ENCODE measurements at places on chromosomes 5 and 9.
A peak's percentile ranks its signal among the peaks of the same experiment; 100 is the strongest.

GRCh38 chr5:52789851-52790250 lies 2.1 kb downstream of the ITGA1 start:
- DNase-seq: no peak

DNA sequence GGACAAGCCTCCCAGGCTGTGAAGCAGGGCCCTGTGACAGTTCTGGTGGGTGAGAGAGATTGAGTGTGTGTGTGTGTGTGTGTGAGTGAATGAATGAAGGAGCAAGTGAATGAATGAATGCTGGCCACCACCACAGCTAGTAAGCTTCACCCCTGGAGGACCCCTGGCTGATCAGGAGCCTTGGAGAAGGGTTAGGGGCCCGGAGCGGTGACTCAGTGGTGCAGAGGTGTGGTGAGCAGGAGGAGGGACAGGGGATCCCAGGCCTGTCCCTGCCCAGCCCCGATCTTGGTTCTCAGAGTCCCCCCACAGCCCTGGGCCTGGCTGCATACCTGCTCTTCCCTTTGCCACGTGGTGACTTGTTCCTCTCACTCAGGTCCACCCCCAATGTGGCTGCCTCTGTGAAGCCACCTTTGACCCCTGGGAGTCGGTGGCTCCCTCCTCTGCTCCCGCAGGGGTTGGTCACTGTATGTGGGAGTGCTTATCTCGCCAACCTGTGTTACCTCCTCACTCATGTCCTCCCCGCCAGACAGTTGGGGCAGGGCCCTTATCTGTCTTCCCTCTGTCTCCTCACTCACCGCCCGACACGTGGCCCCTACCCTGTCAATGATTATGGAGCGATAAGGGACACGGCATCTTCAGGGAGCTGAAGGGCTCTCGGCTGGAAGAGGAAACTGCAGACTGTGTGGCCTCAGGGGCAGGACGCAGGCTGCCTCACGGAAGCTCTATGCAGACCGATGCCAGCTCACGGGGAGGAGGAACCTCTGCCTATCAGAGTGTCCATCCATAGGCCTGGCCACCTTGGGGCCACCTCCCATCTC lies 99.9 kb upstream of the PITX1 start:
- DNase-seq: no peak

DNA sequence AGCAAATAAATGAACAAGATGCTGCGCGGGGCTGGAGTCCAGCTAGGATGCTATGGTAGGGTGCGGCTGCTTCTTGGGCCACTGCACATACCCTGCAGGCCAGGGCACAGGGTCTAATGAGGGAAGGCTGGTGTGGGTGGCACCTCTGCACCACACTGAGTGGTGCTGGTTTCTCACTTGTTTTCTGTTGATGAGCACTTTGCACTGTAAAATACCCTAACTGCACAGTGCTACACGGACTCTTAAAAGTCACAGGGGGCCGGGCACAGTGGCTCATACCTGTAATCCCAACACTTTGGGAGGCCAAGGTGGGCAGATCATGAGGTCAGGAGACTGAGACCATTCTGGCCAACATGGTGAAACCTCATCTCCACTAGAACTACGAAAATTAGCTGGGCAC lies 52.7 kb upstream of the DMRT1 start:
- DNase-seq: no peak

- no peak for DNase-seq
Measured at GRCh38 chr9:85079349-85079748, 409.8 kb downstream of the NTRK2 start.

DNA sequence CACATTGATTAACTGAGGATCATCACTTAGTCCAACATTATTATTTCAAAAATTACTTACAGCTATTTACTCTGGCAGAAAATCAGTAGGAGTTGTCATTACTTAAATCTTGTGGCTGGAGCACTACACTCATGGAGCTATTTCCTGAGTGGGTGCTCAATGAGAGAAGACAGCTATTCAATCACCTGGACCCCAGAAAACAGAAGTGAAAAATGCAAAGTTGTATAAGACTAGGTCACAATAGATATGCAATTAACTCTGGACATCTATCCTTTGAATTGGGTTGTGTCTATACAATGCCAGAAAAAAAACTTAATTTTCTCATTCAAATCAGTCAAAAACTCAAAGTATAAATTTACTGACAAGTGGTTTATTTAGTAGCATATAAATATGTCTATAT lies 340.9 kb downstream of the EFNA5 start:
- no peak for DNase-seq

DNA sequence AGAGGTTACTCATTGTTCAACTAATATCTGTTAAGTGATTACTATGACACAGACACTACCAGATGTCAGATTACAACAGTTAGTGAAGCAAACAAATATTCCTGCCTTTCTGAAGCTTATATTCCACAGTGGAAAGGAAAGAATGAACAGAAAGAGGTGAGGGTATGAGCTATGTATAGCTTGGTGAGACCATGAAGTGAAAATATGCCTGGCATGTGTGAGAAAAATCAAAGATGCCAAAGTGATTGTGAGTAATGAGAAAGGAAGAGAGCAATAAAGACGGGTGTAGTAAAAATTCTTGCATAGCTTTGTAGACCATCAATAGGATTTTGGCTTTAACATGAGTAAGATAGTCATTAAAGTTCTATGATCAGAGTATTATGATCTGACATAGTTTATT lies 734.5 kb upstream of the NUDT12 start:
- no peak for DNase-seq

- DNase-seq: no peak
Measured at GRCh38 chr9:121825031-121825691, 173.7 kb downstream of the DAB2IP start.

GRCh38 chr9:91197232-91198181 lies 164.2 kb downstream of the AUH start:
- no peak for DNase-seq

GRCh38 chr5:152094716-152095115 lies 170.1 kb upstream of the GLRA1 start:
- no peak for DNase-seq

- DNase-seq: peak; percentile 67
Measured at GRCh38 chr9:136438548-136439480, 831 bp downstream of the INPP5E start.

DNA sequence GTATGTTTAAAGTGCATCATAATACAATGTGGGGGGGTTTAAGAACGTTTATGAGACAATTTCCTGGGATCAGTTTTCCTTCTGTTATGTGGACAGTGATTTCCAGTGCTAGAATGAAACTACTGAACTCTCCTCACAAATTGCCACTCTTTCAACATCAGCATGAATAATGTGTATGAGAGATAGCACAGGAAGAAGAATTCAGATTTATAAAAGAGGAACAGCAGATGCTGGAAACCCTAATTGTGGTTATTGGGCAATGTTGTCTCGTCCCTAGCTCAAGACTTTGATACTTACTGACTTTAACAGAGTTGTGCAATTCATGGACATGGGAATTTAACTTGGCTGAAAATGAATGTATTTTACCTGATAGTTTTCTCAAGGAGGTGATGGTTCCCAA lies 410.8 kb upstream of the MEF2C start:
- DNase-seq: no peak

GRCh38 chr5:176824604-176825003 lies 14.2 kb downstream of the UNC5A start:
- no peak for DNase-seq

GRCh38 chr5:156191547-156191946 lies 135.4 kb upstream of the SGCD start:
- DNase-seq: no peak

- DNase-seq: no peak
Measured at GRCh38 chr5:112857866-112858265, 3.2 kb upstream of the SRP19 start.

DNA sequence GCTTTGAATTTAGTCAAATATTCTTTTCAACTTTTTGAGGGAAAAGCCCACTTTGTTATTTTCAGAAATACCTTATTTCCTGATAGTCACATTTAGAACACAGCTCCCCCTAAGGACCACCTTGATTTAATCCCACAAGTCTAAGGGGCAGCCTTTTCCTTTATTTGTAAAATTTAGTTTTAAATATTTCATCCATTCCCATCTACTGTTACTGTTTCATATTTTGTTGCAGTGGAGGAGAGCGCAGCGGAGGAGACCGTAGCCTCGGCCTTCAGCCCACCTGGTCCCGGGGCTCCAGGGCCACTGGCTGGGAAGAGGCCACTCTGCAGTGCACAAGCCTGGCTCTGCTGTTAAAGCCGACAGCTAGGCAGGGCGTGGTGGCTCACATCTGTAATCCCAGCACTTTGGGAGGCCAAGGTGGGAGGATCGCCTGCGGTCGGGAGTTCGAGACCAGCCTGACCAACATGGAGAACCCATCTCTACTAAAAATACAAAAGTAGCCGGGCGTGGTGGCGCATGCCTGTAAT lies 19.6 kb downstream of the LPCAT1 start:
- DNase-seq: no peak

GRCh38 chr9:4992872-4993271 lies 7.8 kb downstream of the JAK2 start:
- no peak for DNase-seq

- DNase-seq: no peak
Measured at GRCh38 chr9:114076237-114077161, 1.6 kb downstream of the AMBP start.

- DNase-seq: no peak
Measured at GRCh38 chr9:19199012-19199411, 31.5 kb upstream of the DENND4C start.

- no peak for DNase-seq
Measured at GRCh38 chr5:9188956-9189355, 356.9 kb downstream of the SEMA5A start.

All from stimulated activated CD4-positive, alpha-beta T cell treated with anti-CD3 and anti-CD28 coated beads, Interleukin-2, amount 100 ng/mL, for 24 hours (primary cell).